MV-4-11 (cell line): ENCODE measurements at places on chromosomes 3 and 15.

DNA sequence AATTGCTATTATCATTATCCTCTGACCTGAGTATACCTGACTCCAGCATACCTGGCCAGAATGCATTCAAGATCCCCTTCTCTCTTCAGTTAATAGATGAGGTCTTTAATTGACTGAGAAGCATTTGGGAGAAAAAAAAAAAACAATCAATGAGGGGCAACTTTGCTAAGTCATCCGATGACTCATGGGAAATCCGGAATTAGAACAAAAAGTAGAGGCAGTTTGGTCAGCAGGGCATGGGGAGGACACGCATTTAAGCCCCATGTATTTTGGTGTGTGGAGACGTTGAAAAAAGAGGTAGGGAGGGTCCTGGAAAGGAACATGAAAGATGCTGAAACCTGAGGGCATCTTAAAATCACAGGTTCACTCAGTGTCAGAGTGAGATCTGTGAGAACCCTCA is 256.2 kb downstream of the RORA start:
- DNase-seq, result no peak

DNA sequence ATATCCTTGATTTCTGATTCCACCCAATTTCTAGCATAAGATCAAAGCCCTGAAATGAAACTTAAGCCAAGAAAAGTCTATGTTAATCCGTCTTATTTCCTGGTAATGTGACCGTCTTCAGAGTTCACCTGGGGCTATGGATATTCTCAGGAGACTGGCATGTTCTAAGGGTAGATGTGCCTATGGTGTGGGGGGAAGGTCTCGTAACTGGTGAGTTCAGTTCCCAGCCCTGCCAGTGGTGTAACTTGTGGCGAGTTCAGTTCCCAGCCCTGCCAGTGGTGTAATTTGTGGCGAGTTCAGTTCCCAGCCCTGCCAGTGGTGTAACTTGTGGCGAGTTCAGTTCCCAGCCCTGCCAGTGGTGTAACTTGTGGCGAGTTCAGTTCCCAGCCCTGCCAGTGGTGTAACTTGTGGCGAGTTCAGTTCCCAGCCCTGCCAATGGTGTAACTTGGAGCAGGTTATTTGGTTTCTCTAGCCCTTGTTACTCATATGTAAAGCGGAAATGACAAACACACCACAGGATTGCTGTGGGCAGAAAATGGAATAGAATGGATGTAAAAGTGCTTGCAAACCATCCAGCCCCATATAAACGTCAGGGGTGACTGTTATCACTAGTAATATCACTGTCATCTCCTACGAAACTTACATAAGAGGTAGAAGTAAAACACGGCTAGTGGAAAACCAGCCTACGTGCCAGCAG is 30.4 kb downstream of the SLC51A start:
- peak; percentile 99 for DNase-seq

DNA sequence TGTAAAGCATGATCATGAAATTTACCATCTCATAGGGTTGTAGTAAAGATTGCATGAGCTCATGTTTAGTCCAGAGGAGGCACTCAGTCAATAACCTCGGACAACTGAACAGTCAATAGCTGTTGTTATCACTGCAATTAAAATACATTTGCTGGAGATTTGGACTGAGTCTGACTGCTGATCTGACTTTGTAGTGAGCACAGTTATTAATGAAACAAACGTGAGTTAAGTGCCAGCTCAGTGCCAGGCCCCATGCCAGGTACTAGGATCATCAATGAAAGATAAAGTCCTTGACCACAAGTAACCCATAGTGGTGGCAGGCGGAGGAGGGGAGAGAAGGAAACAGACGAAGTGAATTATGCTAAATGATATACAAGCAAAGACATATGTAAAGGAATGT is 43.7 kb upstream of the PRICKLE2 start:
- no peak for DNase-seq

GRCh38 chr3:169581633-169582032 is 81.9 kb downstream of the MECOM start:
- no peak for DNase-seq

- DNase-seq, result no peak
These were observed 481.4 kb upstream of the THBS1 start for GRCh38 chr15:39099524-39099923.

- DNase-seq, result no peak
These were observed 166.7 kb downstream of the CTNNB1 start for GRCh38 chr3:41365973-41366372.

DNA sequence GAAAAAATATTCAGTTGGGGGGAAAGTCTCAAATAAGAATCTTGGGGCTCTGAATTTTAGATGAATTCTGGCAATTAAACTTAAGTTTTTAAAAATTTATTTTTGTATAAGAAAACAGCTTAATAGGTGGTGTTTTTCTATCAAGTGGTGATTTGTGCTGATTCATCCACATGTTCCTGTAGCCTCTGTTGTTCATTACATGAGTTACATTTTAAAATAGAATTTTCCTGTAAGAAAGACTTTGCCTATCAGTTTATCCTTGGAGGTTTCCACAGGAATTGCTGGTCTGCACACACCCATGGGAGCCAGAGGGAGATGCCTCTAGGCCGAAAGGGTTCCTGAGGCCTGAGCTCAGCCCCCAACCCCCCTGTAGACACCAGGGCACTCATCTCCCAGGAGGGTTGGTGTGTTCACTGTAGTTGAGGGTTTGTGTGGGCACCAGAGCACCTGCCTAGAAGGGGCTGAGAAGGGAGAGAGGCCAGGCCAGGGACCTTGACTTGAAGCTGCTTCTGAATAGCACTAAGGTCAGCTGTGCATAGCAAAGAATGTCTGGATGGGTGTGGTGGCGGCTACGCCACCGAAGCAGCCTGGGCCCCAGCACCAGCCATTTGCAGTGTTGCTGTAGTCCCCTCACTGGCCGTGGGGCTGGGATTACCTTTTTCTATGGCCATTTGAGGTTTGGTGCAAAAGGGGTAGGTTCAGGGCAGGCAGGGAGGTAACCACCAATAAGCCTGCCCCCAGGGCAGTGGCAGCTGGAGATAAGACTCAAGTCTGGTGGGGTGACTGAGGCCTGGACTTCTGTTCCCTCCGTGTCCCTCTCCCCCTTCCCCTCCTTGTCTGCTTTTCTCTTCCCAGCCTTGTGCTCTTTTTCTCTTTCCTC is 11.9 kb downstream of the DNAJA4 start:
- DNase-seq, result no peak

DNA sequence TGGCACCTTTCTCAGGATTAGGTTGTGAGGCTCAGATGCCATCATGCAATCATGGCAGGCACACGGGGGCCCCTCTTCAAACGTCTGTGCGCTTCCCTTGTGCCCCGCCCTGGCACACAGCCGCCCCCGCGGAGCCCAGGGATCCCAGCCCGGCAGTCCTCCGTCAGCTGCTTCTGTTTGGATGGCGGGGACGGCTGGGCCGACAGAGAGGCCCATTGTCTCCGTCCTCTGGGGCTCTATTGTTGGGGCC is 849 bp upstream of the HDAC11 start:
- DNase-seq, result no peak

DNA sequence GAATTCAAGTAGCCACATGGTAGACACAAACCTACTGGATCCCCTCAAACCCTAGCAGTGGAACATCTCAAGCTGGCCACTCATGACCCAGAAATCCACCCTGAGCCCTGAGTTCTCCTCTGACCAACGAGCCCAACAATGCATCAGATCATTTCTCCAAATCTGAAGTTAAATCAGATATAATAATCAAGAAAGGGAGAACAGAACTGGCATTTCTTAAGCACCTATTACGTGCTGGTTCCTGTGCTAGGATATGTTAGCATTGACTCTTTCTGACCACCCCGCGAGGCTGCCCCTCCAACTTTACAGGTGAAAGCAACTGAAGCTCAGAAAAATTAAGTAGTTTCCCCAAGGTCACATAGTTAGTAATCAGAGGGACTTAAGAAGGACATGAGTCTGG is 51.5 kb upstream of the CCDC174 start:
- no peak for DNase-seq

GRCh38 chr15:64354688-64355344 is 1.2 kb downstream of the CSNK1G1 start:
- DNase-seq, result no peak

- peak; percentile 48 for DNase-seq
These were observed 251.7 kb upstream of the TBL1XR1 start for GRCh38 chr3:177448987-177449359.

DNA sequence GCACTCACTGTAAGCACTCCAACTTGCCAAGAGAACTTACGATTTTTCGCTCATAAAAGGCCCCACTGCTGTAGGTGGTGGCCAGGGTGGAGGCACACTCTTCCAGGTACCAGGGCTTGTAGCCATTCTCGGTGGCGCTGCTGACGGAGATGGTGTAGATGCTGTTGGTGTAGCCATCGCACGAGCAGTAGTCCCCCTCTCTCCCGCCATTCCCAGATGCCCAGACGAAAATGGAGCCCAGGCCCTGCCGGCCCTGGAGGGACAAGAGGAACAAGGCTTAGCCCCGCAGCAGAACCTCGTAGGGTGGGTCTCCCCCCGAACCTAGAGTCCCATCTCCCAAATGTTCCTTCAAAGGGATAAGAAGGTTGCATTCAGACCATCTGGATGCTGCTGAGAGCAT is 96.3 kb downstream of the PCSK6 start:
- no peak for DNase-seq

DNA sequence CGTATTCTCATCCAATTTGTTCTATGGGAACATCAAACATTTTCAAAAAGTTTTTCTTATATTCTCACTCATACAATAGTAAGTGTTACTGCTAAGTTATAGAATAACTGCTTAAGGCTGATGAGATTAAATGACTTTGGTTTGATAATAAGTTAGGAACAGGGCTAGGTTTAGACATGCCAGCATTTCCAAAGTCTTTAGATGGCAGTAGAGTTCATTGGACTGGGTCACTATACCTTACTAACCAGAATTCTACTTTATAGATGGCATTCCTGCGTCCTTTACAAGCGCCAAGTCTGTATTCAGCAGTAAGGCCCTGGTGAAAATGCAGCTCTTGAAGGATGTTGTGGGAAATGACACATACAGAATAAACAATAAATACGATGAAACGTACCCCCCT is 21.7 kb downstream of the PLAAT1 start:
- DNase-seq, result no peak

- no peak for DNase-seq
These were observed 85.7 kb downstream of the VGLL4 start for GRCh38 chr3:11558002-11558401.

DNA sequence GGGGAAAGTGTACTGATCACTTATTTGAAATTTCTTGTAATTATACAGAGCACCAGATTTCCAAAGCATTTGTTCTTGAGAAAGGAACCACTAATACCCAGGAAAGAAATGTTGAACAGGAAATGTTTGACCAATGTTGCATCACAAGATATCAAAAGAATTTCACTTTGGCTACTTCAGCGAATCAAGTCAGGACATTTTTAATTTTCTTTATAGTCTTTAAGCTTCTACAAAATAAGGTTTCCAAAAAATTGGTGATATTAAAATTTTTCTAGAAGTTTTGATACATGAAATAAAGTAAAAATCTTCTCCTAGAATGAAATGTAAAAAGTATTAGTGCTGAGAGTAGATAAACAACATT is 421.9 kb downstream of the MECOM start:
- DNase-seq, result no peak

DNA sequence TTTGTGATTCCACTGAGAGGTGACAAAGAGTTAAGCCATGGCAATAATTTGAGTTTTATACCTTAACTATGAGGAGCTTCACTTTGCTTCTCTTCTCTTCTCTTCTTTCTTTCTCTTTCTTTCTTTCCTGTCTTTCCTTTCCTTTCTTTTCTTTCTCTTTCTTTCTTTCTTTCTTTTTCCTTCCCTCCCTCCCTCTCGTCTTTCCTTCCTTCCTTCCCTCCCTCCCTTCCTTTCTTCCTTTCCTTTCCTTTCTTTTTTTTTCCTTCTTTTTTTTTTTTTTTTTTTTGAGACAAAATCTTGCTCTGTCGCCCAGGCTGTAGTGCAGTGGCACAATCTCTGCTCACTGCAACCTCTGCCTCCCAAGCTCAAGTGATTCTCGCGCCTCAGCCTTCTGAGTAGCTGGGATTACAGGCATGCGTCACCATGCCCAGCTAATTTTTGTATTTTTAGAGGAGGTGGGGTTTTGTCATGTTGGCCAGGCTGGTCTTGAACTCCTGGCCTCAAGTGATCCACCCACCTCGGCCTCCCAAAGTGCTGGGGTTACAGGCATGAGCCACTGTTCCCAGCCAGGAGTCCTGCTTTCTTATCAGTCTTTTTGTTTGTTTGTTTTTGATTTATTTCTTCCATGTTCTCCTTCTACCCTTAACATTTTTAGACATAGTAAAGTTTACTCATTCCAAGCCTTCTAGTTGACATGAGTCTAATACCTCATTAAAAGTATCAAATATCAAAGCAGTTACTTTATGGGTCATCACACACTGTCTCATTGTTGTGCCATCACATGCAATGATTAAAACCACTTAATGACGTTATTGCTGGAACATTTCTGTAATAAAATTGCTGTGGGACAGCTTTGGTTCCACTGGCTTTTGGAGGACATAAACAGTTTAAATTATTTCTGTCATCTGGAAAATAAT is 29.9 kb downstream of the SLC49A4 start:
- no peak for DNase-seq

DNA sequence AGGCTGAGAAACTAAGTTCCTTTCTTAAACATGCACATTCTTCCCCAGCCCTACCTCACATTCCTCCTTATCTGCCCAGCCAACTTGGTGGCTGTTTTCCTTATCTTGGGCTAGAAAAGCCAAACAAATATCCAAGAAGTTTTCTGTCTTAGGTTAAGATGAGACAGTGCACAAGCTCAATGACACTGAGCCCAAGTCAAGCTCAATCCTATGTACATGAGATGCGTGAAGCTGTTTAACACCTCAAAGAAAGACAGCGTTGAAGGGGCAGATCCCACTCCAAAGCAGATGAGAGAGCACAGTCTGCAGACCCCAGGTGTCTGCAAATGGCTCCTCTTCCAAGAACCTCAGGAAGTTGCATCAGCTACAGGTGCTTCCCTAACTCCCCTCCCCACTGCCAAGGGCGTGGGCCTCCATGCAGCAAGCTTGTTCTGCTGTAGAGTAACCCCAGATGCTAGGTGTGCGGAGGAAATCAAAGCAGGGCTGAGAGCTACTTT is 16.6 kb downstream of the LRRC2 start:
- DNase-seq, result no peak

- DNase-seq, result no peak
These were observed 40.8 kb downstream of the CMSS1 start for GRCh38 chr3:99858469-99858868.

DNA sequence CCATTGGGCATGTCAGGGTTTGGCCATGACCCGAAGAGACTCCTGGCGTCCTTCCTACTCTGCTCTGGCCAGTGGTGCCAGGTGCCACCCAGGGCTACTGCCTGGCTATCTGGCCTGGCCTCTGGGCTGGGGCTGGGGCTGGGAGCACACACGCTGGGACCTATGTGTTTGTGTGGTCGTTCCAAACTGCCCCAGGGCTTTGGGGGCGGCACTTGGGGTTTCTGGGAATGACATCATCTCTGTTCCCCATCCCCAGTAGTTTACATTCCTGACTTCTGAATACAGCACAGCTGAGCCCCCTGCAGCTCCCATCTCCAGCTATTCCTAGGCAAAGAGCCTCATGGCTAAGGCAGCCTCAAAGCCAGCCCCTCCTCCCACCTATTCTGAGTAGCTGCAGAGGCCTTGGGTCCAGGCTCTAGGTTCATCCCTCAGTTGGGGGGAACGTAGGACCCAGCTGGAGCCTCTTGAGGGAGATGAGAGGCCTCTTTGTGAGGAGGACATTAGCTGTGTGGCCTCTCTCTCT is 24.3 kb downstream of the PLEKHO2 start:
- DNase-seq, result no peak

- no peak for DNase-seq
These were observed 1.7 kb downstream of the PAK2 start for GRCh38 chr3:196741249-196741889.

- DNase-seq, result no peak
These were observed 43.0 kb upstream of the SLC41A3 start for GRCh38 chr3:126126811-126127431.
